Effector memory CD8-positive, alpha-beta T cell (primary cell): ENCODE measurements at places on chromosomes 12 and 14.

- peaks cover 2% of the 10 kb centered on the region for H3K36me3 ChIP-seq
- DNase-seq: no peak
- peaks cover 18% of the 10 kb centered on the region for H3K4me1 ChIP-seq
- H3K27me3 ChIP-seq: no peaks in the 10 kb centered on the region
- no peak overlapping the region for H3K4me3 ChIP-seq
Measured at GRCh38 chr12:68534108-68534507, 76.6 kb upstream of the RAP1B start.

DNA sequence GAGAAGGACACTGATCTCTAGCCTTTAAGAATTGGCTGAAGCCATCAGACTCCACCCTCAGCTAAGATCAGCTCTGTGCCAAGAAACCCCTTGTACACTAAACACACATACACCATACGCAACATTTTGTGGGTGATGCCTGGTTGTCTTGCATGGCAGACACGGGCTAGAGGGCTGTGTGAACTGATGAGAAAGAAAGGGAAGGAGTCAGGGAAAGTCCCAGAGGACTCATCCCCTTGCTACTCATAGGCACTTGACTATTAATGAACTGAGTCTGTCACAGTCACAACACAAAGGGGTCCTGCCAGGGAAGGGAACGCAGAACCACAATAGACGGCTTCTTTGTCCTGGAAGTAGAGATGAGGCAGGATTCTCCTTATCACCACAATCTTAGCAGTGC is 80.8 kb downstream of the EMP1 start:
- H3K4me3 ChIP-seq: no peak overlapping the region
- no peak for DNase-seq
- no peaks in the 10 kb centered on the region for H3K36me3 ChIP-seq
- H3K4me1 ChIP-seq: peaks cover 4% of the 10 kb centered on the region

- H3K4me3 ChIP-seq: peak within 1 kb of the TSS; percentile 97
- peaks cover 30% of the 10 kb centered on the region for H3K4me1 ChIP-seq
- peak; percentile 87 for DNase-seq
- no peaks in the 10 kb centered on the region for H3K27me3 ChIP-seq
- peak within 1 kb of the TSS; percentile 97 for H3K27ac ChIP-seq
Measured at GRCh38 chr12:68610370-68611093, at the start of gene RAP1B. Gene RAP1B, plus strand, starts transcription at chr12:68610899. Its CDS starts 37,826 bp downstream, at chr12:68648725.

DNA sequence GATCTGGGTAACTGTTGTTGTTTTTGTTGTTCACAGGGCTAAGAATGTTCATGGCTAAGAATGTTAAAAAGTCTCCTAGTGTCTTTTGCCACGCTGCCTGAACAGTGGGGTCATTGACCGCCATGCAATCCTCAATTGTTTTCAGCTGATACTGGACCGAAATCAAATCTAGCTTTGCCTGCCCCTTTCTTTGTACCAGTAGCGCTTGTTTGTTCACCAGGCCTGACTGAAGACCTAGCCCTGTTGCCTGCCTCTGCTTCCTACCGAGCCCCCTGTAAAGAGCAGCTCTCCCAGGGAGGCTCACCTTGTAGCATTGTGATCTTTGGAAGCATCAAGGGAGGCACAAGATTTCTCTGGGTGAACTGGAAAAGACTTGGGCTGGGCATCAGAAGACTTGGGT is 6.7 kb downstream of the PSEN1 start:
- DNase-seq: no peak
- H3K4me3 ChIP-seq: no peak overlapping the region
- H3K27ac ChIP-seq: peak overlapping the region; percentile 44
- no peaks in the 10 kb centered on the region for H3K27me3 ChIP-seq

DNA sequence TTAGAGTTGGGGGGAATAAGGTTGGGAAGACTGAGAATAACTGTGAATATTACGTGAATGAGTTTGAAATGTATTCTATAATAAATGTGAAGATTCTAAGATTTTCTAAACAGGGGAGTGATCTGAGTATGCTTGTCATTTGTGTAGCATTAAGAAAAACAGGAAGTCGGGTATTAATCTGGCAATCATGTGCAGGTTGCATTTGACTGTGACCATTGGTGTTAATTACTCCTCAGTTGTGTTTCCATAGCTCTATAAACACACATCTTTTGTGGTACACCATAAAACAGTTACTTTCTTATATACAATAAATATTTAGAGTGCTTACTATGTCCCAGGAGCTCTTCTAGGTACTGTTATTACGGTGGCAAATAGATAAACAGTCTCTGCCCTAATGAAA is 434.4 kb upstream of the PDE3A start:
- H3K4me3 ChIP-seq: no peak overlapping the region
- peaks cover 6% of the 10 kb centered on the region for H3K27me3 ChIP-seq
- no peak overlapping the region for H3K27ac ChIP-seq
- no peaks in the 10 kb centered on the region for H3K4me1 ChIP-seq
- no peaks in the 10 kb centered on the region for H3K36me3 ChIP-seq
- DNase-seq: no peak

DNA sequence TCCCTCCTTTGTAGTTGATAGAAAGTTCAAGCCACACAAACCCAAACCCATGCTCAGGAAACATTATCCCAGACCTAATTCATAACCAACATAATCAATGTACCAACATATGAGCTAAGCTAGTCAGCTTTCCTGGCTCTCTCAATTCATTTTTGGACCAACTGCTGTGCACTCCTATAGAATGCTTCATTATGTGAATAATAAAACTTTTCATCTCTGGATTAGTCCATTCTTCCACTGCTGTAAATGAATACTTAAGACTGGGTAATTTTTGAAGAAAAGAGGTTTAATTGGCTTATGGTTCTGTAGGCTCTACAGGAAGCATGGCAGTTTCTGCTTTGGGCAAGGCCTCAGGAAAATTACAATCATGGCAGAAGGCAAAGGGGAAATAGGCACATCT is 651.9 kb downstream of the RERGL start:
- H3K36me3 ChIP-seq: no peaks in the 10 kb centered on the region
- H3K4me1 ChIP-seq: no peaks in the 10 kb centered on the region
- H3K27ac ChIP-seq: no peak overlapping the region
- H3K4me3 ChIP-seq: no peak overlapping the region
- no peaks in the 10 kb centered on the region for H3K27me3 ChIP-seq
- no peak for DNase-seq

DNA sequence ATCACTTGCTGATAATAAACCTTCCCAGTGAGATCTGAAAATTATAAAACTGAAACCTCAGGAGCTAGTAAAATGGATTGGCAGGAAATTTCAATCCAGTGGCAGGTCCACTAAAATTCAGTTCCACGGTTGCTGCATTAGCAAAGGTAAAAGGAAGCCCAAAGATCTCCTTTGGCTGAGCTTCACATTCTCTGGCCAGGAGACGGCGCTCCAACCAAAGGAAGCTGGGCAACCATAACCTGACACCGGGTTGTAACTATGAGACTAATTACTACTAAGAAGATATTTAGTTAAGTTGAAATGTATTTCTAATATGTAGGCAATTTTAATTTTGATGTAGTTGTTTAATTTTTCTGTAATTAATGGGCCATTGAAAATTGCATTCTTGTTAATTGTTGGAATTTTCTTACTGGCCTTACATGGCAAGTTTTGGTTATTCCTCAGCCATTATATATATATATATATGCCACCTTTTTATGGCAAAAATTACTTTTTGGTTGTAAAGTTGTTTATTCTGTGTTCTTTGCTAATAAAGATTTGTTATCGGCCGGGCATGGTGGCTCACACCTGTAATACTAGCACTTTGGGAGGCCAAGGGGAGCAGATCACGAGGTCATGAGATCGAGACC is 17.0 kb downstream of the OR8S1 start:
- no peak overlapping the region for H3K27ac ChIP-seq
- DNase-seq: peak; percentile 18
- H3K36me3 ChIP-seq: no peaks in the 10 kb centered on the region
- H3K4me3 ChIP-seq: no peak overlapping the region
- peaks cover 19% of the 10 kb centered on the region for H3K27me3 ChIP-seq

- DNase-seq: no peak
- H3K4me1 ChIP-seq: no peaks in the 10 kb centered on the region
- H3K36me3 ChIP-seq: no peaks in the 10 kb centered on the region
- H3K27me3 ChIP-seq: peaks cover 13% of the 10 kb centered on the region
- no peak overlapping the region for H3K4me3 ChIP-seq
Measured at GRCh38 chr12:94553130-94553519, 93.5 kb upstream of the CEP83 start.

- DNase-seq: no peak
- H3K27ac ChIP-seq: no peak overlapping the region
- no peaks in the 10 kb centered on the region for H3K36me3 ChIP-seq
- H3K4me3 ChIP-seq: no peak overlapping the region
- H3K27me3 ChIP-seq: no peaks in the 10 kb centered on the region
Measured at GRCh38 chr12:130369816-130370215, 32.1 kb downstream of the PIWIL1 start.

DNA sequence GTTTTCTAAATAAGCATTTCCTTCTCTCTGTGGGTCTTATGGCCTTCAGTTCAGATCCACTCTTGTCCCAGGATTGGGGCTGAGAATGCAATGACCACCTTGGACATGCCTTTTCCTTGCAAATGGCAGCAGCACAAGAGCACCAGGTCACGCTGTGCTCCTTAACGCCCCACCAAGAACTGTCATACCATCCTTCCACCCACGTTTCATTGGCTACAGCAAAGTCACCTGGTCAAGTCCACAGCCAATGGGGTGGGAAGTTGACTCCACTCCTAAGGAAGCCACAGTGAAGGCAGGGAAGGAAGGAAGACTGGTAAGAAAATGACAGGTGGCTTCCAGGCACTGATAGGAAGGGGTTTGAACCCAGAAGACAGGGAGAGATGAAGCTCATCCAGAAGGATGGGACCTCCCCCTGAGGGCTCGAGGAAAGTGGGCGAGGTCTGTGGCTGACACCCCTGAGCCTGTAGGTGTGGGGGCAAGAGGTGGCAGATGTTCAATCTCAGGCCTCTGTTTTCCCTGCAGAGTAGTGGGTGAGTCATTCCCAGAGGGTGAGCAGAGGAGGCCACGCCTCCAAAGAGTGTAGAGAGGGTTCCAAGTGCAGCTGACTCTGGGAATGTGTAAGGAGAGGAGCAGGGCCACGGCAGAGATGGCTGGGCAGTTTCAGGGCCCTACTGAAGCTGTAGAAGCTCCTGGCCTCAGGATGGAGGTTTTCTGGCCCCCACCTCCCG is 113.5 kb upstream of the VRK1 start:
- no peaks in the 10 kb centered on the region for H3K36me3 ChIP-seq
- H3K4me3 ChIP-seq: no peak overlapping the region
- DNase-seq: no peak

- peaks cover 12% of the 10 kb centered on the region for H3K27me3 ChIP-seq
- H3K27ac ChIP-seq: no peak overlapping the region
- no peaks in the 10 kb centered on the region for H3K36me3 ChIP-seq
- DNase-seq: no peak
- no peak overlapping the region for H3K4me3 ChIP-seq
Measured at GRCh38 chr14:59037086-59037485, 151.4 kb upstream of the DAAM1 start.

GRCh38 chr14:76773188-76773885 is 12.1 kb downstream of the VASH1 start:
- no peak for DNase-seq
- H3K4me3 ChIP-seq: no peak overlapping the region
- no peak overlapping the region for H3K27ac ChIP-seq
- H3K27me3 ChIP-seq: no peaks in the 10 kb centered on the region
